ENCODE measurements at places on chromosomes 12 and 14.

DNA sequence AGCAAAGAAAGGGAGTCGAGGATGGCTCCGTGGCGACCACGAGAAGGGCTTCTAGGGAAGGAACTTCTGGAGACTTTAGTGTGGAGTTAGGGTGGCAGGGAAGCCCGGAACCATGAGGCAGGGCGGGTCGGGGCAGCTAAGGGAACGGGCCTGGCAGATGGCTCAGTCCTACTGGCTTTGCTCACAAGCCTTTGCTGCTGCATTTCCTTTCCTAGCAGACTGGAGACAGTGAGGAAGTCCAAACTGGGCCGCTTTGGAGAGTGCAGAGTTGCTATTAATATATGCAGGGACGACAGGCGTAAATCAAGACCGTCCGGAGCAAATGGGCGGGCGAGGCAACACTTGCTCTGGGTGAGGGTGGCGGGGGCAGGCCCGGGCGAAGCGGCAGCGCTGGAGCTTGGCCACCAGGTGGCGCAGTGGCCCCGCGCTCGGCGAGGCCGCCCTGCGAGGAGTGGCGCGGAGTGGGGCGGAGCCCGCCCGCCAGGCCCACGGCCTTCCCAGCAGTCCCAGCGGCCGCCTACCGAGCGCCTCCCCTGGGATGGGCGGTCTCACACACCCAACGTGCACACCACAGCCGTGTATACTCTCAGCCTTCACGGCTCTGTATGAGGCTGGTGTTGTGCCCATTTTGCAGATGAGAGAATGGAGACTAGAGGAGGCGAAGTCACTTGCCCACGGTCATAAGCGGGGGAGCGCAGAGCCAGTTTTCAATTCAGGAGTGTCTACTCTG, 24.4 kb upstream of the LRTM2 start:
- peak; percentile 88 for DNase-seq

DNA sequence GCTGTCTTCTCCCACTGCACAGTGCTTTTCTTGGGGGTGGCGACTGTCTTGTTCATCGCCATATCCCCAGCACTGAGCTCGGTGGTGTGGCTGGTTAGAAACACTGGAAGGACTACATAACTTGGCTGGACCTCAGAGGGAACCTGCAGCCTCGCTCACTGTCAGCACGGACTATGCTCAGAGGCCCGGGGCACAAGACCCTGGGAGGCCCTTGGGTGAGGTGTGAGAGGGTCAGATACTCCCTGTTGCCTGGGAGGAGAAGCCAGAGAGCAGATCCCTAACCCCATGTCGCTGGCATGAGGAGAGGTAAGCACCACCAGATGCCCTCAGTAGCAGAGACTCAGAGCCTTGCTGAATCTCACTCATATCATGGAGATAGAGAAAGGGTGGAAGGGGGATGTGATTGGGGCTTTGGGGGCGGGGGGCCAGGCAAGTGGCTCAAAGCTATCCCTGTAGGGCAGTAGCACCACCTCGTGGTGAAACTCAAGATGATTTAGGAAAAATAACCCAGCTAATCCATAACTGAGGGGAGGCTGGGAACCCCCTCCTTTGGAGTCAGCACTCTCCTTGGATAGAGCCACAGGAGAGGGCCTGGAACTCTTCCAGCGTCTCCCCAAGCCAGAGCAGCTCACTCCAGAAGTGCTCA, 18.7 kb upstream of the HDAC7 start:
- peak; percentile 38 for DNase-seq

GRCh38 chr14:88621100-88621499, 58.3 kb downstream of the ZC3H14 start:
- no peak for DNase-seq

GRCh38 chr14:61281186-61281947, at the start of gene TMEM30B:
Gene TMEM30B, minus strand, starts transcription at chr14:61281338. Its CDS starts 191 bp downstream, at chr14:61281147.
- no peak for DNase-seq

DNA sequence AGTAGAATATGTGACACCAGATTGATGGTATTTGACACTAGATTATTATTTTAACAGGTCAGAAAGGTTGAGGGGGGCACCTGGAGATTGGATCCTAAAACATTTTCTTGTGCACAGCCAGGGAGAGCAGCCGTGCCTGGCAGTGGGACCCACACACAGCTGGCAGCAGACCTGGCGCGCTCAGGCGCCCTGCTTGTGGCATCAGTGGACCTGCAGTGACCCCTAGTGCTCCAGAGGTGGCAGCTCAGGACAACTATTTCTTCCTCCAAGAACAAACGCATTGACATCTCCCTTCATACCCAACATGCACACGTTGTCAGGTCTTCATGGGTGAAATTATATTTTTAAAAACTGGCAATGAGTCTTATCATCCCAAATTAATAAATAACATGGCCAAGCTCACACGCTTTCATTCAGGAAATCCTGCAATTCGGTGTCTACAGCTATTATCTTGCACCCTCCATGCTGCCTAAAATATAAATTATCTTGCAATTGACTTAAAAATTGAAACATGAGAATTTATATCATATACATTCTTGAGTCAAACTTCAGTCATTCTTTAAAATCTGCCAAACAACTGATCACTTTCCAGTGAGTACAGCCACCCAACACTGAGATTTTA, 7.7 kb upstream of the TMEM132D start:
- peak; percentile 84 for DNase-seq

All from amygdala (tissue), 56 donors.